ENCODE measurements at places on chromosomes 12 and 14.
A peak's percentile ranks its signal among the peaks of the same experiment; 100 is the strongest.

- DNase-seq = no peak
Observed at GRCh38 chr14:105312973-105313372, 1.6 kb upstream of the PACS2 start.

DNA sequence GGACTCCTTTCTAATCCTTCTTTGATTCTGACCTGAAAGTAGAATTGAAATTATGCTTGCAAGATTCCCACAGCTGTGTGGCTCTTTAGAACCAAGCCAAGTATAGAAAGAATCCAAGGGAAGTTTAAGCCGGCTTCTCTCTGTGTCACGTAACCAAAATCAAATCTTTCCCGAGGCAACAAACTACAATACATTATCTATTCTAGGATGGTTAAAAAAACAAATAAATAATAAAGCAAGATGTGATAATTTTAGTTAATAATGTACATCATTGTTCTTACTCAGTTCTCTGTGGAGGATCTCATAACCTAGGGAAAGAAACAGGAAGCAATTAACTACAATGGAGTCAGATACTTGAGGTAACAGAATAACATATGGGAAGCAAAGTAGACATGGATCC, 78.1 kb upstream of the ST8SIA1 start:
- no peak for DNase-seq

- no peak for DNase-seq
Observed at GRCh38 chr12:93676408-93677194, 574 bp upstream of the CRADD start.

GRCh38 chr14:101657372-101657771, 96.1 kb downstream of the DIO3 start:
- DNase-seq = no peak

DNA sequence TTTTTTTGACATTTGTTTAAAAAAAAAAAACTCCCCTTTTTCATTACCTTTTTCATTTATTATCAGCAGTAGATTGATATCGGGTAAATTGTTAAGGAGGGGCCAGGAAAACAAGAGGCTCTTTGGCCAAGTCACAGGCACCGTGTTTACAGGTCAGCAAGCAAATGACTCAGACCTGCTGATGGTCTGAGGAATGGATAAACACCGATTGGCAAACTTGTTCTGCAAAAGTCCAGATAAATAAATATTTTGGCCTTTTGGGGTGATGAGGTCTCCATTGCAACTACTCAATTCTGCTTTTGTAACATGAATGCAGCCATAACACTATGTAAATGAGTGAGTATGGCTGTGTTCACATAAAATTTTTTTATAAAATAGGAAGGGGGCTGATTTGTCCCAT, 94.0 kb downstream of the RPS29 start:
- DNase-seq = no peak

DNA sequence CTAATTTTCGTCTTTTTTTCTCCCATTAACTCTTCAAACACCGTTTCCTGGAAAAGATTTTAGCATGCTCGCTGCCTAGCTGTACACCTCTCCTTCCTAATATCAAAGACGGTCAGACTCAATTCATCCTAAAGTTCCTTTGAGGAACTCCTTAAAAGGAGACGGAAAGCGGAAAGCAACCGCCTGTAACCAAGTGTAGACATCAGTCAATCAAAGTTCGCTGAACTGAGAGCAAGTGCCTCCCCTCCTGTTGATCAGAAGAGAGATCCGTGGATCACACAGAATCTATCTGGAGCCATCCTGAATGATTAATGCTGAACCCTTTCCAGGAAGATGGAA, 412 bp upstream of the TEP1 start:
- DNase-seq = no peak

DNA sequence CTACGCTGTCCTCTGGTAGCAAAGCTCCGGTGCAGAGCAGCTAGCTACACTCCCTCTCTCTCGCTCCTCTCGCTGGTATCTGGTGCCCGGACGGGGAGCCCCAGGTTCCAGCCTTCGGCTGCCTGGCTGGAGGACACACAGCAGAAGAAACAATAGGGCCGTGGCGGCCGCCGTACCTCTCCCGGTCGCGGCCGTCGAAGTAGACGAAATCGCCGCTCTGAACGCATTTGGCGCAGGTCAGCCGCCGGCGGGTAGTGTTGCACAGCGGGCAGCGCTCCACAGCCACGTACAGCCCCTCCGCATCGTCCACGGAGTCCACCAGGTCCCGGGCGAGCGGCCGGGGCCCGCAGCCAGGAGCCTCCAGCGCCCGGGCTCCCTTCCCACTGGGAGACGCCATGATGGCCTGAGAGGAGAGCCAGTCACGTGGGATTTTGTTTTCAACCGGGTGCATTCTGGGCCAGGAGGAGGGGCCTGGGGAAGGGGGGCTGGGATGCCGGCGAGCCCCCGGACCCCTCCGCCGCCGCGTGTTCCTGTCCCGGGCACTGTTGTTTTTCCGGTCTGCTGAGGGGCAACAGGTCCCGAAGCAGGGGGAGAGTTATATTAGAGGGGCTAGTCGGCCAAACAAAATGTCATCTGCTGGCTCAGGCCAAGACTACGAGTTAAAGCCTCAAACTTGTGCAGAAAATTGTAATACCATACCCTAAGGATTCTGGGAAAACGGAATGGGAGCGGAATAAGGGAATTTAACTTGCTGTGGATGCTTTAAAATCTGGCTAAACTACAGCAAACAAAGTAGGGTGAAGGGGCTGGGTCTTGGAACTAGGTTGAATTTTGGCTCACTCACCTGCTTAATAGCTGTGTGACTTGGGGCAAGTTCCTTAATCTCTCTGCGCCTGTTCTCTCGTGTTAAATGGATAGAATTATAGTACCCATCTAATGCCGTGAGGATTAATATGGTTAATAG, at the start of gene ATG14:
Gene ATG14 (minus strand): TSS at position 405 of the 964 bp plus-strand sequence. CDS start 8 bp downstream, at position 397.
- peak; percentile 69 for DNase-seq

DNA sequence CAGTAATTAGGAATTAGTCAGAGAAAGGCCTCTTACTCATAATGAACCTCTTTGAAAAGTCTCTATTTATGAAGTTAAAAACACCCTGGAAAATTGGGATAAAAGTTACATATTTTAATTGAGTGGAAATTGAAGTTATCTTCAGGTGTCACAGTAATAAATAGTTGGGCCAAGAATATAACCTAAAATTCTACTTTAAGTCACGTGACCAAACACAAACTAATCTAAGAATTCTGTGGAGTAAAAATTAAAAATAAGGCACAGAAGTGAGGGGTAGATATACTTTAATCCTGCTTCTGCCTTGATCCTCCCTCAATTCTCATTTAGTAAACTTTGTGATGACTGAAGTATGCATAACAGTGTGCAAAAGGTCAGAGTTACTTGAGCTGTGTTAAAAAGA, 226.4 kb downstream of the NAV3 start:
- no peak for DNase-seq

DNA sequence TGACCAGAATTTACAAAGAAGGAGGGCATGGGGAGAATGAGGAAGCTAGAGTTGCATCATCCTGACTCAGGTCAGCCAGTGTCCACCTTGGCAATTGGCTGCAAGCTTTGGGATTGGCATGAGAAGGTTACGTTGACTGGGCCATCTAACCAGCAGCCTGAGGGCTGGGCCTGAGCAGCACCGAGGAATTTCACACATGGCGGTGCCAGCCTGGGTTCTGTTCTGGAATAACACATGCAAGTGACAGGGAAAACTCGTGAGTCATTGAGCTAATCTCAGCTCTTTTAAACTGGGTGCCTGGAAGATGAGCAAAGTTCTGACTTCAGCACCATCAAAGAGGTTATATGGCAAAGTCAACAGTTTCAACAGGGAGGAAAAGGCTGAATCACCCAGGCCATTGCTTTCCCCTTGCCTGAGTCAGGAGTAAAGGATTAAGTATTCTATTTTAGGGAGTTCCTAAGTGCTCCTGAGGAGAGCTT, 543.2 kb upstream of the TBX3 start:
- no peak for DNase-seq

DNA sequence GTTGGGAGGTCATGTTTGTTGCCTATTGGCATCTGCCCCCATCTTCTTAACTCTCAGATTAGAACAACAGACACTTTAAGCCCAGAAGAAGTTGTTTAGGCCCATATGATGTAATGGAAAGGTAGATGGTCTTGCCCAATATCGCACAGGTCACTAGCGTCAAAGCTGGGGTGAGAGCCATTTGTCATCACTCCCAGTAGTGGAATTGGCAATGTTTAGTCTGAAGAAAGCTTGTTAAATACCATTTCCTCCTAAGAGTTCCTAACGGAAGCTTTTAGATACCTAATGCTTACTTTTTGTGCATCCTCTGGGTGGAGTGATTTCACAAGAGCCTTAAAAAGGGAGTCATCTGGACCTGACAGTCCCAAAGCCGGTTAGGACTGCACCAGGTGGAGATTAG, 125.4 kb downstream of the DACT1 start:
- DNase-seq = no peak

- DNase-seq = no peak
Observed at GRCh38 chr14:24178399-24179178, 6.7 kb downstream of the REC8 start.

DNA sequence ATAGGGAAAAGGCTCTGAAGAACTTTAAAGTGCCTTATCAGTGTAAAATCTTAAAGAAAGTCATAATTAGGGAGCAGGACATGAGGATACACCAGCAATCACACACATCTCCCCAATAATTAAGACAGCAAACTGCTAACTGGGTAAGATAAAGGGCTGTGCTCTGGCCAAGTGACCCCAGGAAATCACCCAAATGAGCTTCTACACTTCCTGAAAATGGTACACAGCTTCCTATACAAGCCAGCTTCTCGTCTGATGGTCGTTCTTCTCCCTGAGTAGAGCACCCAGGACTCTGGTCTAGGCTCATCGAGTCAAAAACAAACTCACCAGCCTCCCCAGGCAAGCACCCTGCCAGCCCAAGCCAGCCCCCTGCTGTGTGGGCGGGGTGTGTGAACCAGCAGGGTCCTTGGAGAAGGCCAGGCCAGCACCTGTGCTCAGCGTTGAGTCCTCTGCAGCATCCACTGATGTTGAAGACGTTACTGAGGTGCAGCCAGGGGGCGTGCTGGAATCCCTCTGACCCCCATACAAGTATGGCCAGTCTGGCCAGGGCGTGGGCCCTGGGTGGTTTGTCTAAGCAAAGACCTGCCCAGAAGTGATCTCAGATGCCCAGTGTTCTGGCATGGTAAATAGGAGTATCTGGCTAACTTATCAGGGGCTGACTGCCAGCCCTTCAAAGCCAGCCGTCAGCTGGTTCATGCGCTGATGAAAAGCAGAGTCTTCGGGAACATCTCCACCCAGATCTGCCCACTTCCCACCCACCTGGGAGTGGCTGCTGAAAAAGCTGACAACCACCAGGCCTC, 41.4 kb downstream of the ACTN1 start:
- DNase-seq = no peak

DNA sequence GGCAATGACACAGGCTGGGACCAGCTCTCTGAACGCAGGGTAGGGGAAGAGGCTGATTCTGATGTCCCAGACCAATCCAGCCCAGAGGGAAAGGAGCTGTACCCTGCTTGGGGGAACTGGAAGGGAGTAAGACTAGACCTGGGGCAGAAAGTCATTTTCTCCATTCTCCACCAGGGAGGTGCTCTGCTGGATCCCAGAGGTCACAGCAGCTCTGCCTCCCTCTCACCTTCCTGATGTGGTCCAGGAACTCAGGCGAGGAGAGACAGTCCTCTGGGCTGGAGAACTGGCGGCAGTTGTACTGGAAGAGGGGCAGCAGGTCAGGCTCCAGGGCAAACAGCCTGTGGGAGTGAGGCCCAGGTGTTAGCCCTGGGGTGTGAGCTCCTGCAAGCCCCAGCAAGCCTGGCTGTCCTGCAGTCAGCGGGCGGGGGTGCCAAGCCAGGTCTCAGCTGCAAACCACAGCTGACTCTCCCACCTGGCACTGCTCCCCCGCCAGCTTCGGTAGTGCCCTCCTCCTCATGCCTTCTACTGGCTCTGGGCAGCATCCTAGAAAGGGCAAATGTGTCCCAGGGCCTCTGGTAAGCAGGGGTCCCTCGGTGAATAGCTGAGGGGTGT, 1.9 kb downstream of the NGB start:
- DNase-seq = no peak

GRCh38 chr14:20606190-20606901, 15.2 kb upstream of the RNASE12 start:
- DNase-seq = no peak

GRCh38 chr12:132954471-132955048, 1.5 kb downstream of the ZNF605 start:
- no peak for DNase-seq

DNA sequence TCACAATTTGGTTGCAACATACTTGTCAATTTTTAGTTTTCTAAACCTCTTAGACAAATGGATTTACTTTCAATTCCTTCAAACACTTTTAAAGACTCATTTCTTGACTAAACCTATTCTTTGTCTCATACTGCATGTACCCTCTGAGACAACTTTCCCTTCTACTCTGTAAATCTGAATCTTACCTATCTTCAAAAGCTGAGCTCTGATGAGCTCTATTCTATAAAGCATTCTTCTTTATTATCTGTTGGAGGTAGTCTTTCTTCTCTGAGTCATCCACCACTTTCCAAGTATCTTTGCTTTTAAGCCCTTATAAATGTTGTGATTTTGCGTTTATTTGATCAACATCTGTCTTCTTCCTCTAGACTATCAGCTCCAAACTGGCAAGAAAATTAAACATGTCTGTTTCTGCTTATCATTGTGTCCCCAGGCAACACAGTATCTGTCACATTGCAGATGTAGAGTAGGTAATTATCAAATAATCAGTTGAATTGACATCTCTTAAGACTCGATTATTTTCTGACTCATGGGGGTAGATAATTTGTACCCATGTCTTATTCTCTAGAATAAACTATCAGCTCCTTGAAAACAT, 265.6 kb upstream of the FAR2 start:
- no peak for DNase-seq

DNA sequence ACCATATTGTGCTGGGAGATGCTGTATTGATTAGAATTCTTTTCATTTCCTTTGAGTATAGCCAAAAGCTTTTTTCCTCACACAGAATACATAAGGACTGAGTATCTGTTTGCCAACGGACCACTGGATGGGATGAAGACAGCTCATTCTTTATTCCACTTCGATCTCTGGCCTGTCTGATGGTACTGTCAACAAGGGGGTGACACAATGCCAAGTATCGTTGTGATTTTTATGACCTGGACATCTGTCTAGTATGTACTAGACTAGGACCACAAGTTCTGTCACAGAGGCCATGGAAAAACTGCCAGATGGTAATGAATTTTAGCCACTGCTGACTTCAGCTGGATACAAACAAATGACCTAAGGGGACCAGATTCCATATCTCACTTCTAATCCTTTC, 502.7 kb downstream of the SOX5 start:
- DNase-seq = no peak

GRCh38 chr12:132615579-132616038, 3.0 kb upstream of the P2RX2 start:
- no peak for DNase-seq

GRCh38 chr14:72333357-72333756, 401.1 kb downstream of the RGS6 start:
- no peak for DNase-seq

DNA sequence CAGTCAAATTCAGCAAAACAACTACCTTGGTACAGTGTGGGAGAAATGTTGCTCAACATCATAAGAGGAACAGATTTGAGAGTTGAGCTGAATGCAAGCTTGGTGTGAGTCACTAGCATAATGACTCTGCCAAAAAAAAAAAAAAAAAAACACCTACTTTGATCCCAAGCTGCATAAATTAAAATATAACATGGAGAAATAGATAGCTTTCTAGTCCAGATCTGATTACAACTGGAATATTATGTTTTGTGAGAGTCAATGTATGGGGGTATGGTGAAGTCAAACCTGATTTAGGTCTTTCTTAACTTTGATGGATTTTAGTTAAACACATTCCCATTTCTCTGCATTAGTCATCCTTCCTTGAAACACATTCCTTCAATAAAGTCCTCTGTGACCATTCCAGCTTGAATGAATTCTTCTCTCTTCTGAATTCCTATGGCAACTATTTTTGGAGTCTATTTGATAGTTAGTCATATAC, 188.1 kb downstream of the SLC5A8 start:
- DNase-seq = no peak

- peak; percentile 38 for DNase-seq
Observed at GRCh38 chr12:31736472-31736871, 7.7 kb upstream of the AMN1 start.

All from stimulated activated CD4-positive, alpha-beta T cell treated with anti-CD3 and anti-CD28 coated beads, Interleukin-12 subunit alpha, Interleukin-12 subunit beta, amount 100 ng/mL, for 48 hours (primary cell).